Bronchial epithelial cell (primary cell): ENCODE measurements at places on chromosomes 5 and 9. TPM values are rescaled to one million over a fixed set of nuclear protein-coding genes. Genes with fewer than 3 reads are reported as not detected.

GRCh38 chr5:150734579-150735384 is 24.0 kb downstream of the DCTN4 start:
- DNase-seq = no peak

DNA sequence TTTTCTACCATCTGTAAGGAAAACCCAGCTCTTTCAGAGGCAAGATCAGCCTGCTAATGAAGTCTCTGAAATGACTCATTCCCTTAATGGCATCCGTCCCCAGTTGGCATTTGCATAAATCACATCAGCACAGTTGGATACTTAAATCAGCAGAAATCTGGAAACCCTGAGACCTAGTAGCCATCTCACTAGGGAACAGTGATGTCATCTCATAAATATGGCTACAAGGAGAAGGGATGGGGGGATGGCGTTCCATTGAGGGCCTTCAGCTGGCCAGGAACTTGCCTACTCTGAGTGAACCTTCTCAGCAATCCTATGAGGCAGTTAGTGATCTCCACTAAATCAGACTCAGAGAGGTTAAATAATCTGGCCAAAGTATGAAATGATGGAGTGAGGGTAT is 81.8 kb downstream of the CMYA5 start:
- no peak for DNase-seq

The ENG gene
- total RNA-seq = 0.13 and 2.4 TPM in 2 replicates

The C5orf47 gene
- under 0.01 and 0.13 TPM in 2 replicates for total RNA-seq
